ENCODE measurements at places on chromosomes 11 and 22. TPM values are rescaled to one million over a fixed set of nuclear protein-coding genes. Genes with fewer than 3 reads are reported as not detected.

The C11orf91 gene
- total RNA-seq: not detected

The LINC01488 gene
- total RNA-seq: not detected

- no peak overlapping the region for H3K27ac ChIP-seq
- H3K36me3 ChIP-seq: no peaks in the 10 kb centered on the region
- no peaks in the 10 kb centered on the region for H3K4me1 ChIP-seq
- no peak overlapping the region for H3K4me3 ChIP-seq
- DNase-seq: no peak
These were observed 397.8 kb downstream of the OPCML start for GRCh38 chr11:133134314-133135173.

DNA sequence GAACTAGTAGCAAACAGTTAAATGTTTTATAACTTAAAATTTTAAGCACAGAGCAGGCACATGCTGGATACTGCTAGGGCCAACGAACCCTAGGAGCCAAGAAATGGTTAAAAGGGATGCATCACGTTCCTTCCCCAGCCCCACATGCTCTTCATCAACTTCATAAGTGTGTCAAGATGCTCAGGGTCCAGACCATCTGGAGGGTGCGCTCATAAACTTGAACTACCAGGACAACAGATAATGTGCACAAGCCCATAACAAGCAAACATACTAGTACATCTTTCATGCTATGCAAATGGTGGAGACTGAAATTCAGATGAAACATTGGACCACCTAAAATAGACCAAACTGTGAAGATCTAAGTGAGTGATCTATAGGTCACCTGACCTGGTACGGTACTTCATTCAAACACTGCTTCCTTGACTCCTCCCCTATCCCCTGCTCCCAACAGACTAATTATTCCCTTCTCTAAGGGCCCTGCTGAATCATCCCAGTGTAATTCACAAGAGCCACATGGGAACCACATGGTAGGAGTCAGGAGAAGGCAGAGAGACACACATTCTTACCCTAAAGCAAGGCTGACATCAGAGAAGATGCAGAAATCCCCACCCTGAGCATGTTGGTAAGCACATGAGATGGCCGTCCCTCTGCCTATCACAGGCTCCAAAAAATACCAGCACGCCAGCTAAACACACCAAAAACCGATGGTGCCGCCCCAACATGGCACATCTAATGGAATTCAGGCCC lies 83.9 kb downstream of the ETS1 start:
- H3K27ac ChIP-seq: peak overlapping the region; percentile 35
- H3K27me3 ChIP-seq: no peaks in the 10 kb centered on the region
- no peaks in the 10 kb centered on the region for H3K36me3 ChIP-seq

DNA sequence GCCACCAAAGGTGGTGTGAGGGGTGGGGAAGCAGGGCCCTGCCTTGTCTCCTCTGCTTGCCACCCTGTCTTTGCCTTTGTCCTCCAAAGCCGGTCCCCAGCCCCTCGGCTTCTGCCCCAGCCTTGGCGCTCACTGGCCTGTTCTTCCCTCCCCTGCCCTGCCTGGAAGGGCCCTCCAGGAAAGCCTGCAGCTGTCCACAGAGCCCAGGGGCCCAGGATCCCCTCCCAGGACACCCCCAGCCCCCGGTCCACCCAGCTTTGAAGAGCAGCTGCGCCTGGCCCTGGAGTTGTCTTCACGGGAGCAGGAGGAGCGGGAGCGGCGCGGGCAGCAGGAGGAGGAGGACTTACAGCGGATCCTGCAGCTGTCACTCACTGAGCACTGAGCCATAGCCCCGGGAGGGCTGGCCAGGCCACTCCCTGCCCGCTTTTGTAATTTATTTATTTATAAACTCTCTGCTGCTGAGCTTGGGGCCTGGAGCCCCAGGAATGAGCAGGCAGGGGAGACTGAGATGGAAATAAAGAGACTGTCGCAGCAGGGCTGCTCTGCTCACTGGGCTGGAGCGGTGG lies 1.3 kb upstream of the SSH3 start:
- H3K27ac ChIP-seq: peak overlapping the region; percentile 93
- DNase-seq: no peak
- peaks cover 10% of the 10 kb centered on the region for H3K4me1 ChIP-seq
- H3K4me3 ChIP-seq: peak overlapping the region; percentile 90
- no peaks in the 10 kb centered on the region for H3K27me3 ChIP-seq

DNA sequence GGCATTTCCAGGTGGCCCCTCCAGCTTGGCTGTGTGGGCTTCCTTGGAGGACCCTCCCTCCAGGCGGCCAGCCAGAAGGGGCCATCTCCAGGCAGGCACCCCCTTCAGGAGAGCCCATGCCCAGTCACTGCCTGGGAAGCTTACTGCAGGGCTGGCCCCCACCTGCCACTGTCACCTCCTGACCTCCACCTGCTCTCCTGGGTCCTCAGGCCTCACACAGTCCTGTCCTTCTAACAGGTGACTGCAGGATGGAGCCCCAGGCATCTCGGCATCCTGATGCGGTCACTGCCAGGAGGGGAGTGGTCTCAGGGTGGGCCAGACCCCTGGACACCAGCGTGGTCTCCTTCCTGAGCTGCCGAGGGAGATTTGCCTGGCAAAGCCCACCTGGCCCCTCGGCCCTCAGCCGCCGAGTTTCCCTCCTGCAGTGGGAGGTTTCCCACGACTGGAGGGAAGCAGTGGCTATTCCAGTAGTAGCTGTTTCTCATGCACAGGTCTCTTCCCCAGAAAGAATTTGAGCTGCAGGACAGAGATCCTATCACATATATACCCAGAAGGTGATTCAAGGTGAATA lies 13.0 kb downstream of the TBX1 start:
- H3K4me1 ChIP-seq: no peaks in the 10 kb centered on the region
- no peaks in the 10 kb centered on the region for H3K36me3 ChIP-seq
- DNase-seq: no peak
- no peak overlapping the region for H3K27ac ChIP-seq
- peaks cover under 1% of the 10 kb centered on the region for H3K27me3 ChIP-seq

All from breast epithelium (tissue), 4 donors.